ENCODE measurements at places on chromosomes 7 and 10. TPM values are rescaled to one million over a fixed set of nuclear protein-coding genes. Genes with fewer than 3 reads are reported as not detected.

The SYPL1 gene
- 74.3 TPM for total RNA-seq

The LIPM gene
- total RNA-seq = not detected

The ZNF736 gene
- 25.8 TPM for total RNA-seq

The GIMAP2 gene
- not detected for total RNA-seq

The TEX47 gene
- total RNA-seq = not detected

Data from mammary epithelial cell (primary cell).